ENCODE measurements at places on chromosomes 7 and 10.

- DNase-seq: no peak
These were observed 248.7 kb downstream of the NEBL start for GRCh38 chr10:20648263-20648874.

DNA sequence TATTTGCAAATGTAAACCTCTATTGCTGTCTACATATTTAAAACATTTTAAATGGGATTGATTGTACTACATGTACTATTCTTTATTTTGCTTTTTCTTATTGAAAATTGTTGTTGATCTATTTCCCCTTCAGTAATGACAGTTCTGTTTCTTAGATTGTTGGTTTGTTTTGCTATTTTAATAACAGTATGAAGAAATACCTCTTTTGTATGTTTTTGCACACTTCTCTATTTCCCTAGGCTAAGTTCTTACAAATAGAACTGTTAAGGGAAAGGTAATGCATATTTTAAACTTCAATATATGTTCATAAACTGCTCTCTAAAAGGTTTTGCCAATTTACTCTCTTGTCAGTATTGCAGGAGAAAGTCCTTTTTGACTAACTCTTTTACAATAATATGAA is 195.0 kb upstream of the PRPS1L1 start:
- DNase-seq: no peak

- DNase-seq: no peak
These were observed 52.7 kb downstream of the GDI2 start for GRCh38 chr10:5760515-5760914.

DNA sequence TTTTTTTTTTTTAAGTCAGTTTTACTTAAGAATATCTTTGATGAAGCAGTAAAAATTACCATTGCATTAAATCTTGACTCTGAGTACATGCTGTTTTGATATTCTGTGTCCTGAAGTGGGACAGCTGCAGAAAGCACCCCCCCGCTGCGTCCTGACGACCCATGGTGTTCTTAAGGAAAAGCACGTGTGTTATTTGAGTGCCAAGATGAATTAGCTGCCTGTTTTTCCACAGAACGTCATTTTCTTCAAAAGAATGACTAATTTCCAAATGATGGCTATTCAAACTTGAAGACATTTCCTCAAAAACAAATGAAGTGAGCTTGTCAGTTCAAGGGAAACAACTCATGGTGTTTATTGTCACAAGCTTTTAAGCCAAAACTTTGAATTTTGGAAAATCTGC is 45.9 kb downstream of the CREM start:
- no peak for DNase-seq

GRCh38 chr7:1564603-1565022 is 5.2 kb downstream of the PSMG3 start:
- DNase-seq: no peak

DNA sequence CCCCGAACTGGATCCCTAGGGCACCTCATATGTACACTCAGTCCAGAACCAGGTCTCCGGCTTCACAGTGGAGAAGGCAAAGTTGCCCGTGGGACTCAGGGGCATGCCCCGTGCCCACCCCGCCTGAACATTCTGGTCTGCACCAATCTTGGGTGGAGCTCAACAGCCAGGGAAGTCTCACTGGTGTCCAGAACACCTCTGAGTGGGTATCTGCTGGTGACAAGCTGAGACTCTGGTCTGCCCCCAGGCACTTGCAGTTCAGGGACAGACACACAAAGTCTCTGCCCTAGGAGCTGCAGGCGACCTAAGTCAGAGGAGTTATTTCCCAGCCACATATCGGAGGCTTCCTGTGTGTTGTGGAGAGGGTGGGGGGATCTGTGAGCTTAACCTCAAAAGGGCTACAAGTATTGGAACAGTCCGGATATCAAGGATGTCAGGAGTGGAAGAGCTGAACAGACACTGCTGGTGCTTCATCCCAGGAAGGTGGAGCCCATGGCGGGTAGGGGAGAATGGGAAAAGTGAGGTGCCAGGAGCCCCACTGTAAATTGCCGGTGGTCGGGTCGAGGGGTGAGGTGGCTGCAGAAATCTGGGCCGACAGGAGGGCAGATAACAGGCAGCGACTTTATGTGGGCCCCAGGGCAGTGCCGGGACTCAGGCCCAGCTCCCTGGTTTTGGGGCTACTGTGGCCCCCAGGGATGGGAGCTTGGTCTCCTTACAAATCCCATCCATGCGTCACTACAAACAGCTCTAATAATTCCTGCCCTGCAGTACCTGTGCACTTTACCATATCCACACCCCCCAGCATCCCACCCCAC is 8.6 kb upstream of the TLX1 start:
- no peak for DNase-seq

DNA sequence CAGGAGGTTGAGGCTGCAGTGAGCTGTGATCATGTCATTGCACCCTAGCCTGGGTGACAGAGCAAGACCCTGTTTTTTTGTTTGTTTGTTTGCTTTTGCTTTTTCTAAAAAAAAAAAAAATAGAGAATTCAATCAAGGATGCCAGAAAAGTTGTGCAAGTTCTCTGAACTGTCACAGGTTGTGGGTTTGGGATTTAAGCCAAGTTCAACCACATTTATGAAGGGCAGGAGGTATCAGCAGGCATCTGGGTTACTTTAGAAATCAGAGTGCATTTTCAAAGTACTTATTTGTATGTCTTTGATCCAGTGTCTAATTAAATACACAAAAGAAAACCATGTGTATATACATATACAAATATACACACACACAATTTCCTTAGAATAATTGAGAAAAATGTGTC is 151.2 kb upstream of the MINDY3 start:
- no peak for DNase-seq

DNA sequence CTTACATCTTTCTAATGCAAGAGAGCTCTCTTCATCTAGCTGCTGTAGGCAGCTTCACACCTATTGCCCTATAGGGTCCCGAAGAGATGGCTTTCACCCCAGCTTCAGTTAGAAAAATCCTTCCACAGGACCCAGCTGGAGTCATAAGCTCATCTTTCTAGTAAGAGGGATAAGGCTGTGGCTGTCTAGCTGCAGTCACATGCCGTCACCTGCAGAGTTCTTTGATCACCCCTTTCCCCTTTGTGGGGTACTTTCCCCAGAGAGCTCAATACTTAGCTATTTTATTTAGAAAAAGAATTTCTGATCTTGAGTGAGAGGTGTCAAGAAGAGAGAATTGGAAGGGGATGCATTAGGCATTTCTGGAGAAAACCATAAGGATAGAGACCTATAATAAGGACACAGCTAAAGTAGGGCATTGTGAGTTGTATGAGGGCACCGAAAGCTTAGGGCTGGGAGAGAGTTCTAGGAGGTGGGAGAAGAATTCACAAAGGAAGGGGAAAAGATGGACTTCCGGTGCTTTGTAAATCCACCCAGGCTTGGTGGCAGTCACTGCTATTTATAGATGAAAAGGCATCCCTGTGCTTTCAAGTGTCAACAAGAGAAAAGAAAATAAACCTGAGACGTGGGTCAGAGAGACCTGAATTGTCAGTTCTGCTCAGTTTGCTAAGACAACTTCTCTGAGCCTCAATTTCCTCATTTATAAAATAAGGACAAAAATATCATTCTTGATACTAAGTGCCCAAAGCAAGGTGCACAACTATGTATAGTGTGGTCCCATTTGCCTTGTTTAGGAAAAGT is 11.1 kb upstream of the ST8SIA6 start:
- DNase-seq: no peak

GRCh38 chr10:49081547-49082275 is 33.6 kb downstream of the VSTM4 start:
- DNase-seq: no peak

DNA sequence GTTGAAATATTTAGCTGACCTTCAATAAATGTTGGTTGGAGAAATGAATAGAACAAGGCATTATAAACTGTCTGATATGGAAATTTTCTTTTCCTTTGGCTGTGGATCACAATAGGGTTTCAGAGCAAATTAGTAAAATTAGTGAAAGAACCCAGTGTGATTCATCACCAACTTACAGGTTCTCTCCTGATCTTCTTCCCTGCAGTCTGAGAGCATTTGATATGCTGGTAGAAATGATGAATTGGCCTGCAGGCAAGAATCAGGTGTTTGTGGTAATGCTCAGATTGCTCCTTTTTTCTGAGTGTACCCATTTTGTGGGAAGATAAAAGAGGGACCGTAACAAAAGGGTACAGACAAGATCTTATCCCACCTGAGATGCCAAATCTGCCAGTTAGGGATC is 51.9 kb downstream of the BTAF1 start:
- no peak for DNase-seq

- DNase-seq: no peak
These were observed 84.5 kb upstream of the DUSP5 start for GRCh38 chr10:110413049-110413783.

DNA sequence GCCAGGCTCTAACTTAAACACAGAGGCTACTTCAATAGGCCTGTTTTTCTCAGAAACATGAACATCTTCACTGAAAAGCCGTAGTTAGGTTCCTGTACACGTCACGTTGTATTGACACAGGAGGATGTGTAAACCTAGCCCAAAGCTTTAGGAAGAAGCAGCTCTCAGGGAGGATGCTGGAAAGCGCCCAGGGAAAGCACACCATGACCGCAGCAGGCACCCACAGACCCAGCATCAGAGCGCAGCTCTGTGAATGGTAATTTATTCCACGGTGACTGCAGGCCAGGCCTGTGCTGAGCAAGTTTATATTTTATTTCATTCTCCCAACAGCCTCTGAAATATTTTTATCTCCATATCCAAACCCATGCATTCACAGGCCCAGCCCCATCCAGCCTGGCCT is 51.1 kb downstream of the ASB13 start:
- no peak for DNase-seq

- no peak for DNase-seq
These were observed 60.0 kb downstream of the PLXNA4 start for GRCh38 chr7:132516042-132516840.

DNA sequence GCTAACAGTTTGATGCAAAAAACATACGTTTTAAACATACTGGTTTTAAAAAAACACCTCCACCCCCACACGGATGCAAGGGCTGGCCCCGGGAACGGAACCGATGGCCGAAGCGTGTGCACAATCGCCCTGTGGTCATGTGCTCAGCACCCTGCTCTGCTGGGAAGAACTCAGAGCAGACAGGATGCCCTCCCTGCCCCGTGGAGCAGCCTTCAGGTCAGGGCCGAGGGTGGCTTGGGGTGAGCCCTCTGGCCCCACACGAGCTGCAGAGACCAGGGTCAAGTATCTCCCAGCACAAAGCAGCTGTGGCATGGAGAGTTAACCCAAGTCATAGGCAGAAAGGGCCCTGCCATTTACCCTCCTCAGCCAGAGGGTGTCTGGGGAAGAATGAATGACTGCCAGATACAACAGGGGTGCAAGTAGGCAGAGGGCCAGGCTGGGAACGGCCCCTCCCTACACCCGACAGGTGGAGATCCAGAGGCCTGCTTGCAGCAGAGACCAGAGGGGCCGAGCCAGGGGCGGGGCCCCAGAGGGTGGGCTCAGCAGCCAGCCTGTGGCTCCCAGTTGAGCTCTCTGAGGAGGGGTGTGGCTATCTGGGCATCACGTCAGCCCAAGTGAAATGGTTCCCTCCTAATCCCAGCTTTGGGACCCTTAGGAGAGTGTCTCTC is 56.8 kb downstream of the ZRANB1 start:
- no peak for DNase-seq

DNA sequence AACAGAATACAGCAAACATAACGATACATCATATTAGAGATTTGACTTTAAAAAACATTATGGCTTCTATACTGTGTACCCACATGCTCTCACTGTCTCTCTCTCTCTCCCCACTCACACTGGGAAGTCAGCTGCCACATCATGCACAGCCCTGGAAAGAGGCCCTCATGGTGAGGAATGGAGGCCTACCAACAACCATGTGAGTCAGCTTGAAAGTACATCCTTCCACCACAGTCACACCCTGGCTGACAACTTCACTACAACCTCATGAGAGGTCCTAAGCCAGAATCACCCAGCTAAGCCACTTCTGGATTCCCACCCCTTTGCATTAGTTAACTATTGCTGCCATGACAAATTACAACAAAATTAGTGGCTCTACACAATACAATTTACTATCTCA is 23.3 kb upstream of the GPR22 start:
- DNase-seq: peak; percentile 4

DNA sequence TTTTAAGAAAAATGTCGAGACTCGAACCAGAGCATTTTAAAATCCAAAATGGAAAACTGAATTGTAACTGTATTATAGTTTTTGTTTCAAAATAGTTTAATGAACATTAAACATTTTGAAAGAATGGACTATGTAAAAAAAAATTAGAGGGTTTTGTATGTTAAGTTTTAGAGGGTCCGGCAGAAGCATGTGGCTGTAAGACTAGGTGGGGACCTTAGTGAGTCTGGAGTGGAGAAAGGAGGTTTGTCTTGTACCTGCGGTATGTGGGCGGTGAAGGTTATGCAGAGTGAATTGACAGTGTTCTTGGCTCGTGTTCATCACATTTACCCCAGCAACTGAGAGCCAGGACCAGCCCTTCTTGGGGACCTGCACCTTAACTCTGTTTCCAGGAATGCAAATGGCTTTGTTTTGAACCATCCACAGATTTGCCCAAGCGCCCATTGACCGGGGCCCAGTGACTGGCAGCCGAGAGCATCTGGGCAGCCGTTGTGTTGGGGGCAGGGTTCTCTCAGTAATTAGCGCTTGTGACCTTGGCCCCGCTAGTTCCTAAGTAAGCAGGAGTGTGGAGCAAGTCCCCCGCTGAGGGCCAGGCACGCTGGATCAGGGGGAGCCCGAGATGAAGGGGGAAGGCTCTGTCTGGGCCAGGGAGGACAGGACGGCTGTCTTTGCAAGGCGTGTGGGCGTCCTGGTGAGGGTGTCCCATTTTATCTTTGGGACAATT is 1.4 kb upstream of the KLF6 start:
- DNase-seq: peak; percentile 27

DNA sequence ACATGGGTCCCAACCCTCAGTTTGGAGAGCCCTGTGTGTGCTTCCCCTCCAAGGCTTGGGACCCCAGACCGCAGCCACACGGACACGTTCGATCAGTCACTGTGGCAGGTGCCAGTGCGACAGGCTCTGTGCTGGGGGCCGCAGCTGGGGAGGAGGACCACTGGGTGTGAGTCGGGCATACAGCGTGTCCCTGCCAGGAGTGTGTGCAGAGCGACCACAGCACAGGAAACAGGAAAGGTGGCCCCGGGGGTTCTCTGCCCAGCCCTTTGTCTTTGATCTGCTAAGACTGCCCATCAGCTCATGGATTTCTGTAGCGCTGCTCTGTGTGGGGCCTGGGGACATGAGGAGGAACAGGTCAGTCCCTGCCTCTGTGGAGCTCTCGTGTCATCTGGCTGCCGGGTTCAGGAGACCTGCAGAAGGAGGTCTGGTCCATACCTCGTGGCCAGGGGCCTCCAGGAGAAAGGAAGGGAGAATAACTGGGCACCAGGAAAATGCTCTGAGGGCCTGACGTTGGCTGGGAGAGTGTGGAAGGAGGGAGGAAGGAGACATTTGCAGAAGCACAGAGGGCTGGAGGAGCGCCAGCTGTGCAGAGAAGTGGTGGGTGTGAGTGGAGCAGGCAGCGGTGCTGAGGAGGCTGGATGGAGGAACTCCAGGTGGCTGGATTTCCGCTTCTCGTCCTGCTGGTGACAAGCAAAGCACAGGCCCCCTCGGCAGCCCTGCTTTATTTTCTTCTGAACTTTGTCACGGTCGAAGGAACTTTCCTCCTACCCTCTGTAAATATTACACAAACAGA is 4.1 kb downstream of the NUDT1 start:
- no peak for DNase-seq

Measured in activated naive CD8-positive, alpha-beta T cell treated with anti-CD3 and anti-CD28 coated beads for 36 hours (primary cell).